ENCODE measurements at places on chromosomes 11 and 22.

GRCh38 chr22:47203554-47203991, 441.1 kb downstream of the TBC1D22A start:
- no peak for DNase-seq

GRCh38 chr11:102499151-102499550, 31.4 kb downstream of the MMP7 start:
- no peak for DNase-seq

- no peak for DNase-seq
These were observed 52.5 kb downstream of the MACROD1 start for GRCh38 chr11:64113462-64113780.

DNA sequence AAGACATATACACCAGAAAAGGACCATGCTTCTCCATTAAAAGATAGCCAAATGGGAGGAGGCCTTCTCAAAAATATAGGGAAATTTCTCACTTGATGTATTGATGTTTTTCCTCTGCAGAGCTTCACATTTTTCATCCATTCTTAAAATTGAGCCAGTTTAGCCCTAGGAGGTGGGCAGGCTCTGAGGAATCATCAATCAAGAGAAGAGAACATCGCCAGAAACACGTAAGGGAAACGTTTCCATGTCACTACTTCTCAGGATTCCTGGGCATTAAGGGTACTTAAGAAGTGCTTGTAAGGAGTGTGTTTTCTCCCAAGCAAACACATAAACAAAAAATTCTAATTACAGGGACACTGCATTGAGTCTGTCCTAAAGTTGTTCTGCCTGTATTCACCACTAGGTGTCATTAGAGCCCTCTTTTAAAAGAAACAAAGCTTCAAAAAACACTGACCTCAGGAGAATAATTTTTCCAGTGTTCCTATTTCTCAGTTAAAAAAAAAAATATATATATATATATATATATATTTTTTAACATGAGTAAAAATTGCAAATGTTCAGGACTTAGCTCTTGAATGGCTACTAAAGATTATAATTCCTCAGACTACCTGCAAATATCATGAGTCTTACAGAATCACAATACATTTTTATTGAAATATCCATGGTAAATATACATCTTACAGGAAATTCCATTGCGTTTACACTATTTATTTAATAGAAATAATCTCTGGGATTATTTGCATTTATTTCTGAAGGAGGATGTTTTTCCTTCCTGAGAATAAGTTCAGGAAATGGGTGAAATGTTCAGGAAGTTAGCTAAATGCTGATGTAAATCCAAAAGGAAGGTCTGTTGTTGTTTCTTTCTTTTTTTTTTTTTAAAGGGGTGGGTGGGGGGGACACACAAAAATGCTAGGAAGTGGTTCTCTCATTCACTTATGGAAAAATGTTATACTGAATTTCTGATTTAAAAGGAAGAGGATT, 16.0 kb downstream of the FZD4 start:
- no peak for DNase-seq

DNA sequence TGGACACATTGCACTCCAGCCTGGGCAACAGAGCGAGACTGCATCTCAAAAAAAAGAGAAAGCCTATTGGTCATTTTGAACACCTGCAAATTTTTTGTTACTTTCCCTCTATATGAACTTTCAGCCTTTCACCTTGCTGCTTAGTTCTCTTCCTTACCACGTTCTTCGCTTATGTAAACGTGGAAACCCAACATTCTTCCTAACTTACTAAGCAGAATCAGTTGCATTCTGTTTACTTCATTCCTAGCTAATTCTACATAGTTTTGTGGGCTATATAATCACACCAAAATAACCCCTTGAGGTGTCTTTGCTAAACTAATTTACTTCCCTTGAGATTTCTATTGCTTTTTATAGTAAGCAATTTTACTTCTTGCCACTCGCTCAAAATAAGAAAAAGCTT, 23.2 kb downstream of the MS4A4A start:
- DNase-seq = no peak

- DNase-seq = no peak
These were observed 2.8 kb downstream of the TSPAN32 start for GRCh38 chr11:2304506-2305139.

- DNase-seq = no peak
These were observed 49.8 kb upstream of the BMAL1 start for GRCh38 chr11:13227676-13228255.
